ENCODE measurements at places on chromosomes 7 and 10. TPM values are rescaled to one million over a fixed set of nuclear protein-coding genes. Genes with fewer than 3 reads are reported as not detected.

The SEMA3C gene
- total RNA-seq: 388 TPM

The CYP26A1 gene
- total RNA-seq: 0.18 TPM

The POU6F2 gene
- not detected for total RNA-seq

The ATAD1 gene
- total RNA-seq: 31.5 TPM

The STEAP2 gene
- total RNA-seq: 2.6 TPM

The ATP6V0A4 gene
- not detected for total RNA-seq

The MRC1 gene
- not detected for total RNA-seq

The CUL2 gene
- total RNA-seq: 32.6 TPM

The HOXA5 gene
- 1.7 TPM for total RNA-seq

The GJD4 gene
- not detected for total RNA-seq

The KDM7A gene
- total RNA-seq: 1.2 TPM

The SCART1 gene
- total RNA-seq: under 0.01 TPM

The UTF1 gene
- total RNA-seq: not detected

The FOXP2 gene
- total RNA-seq: 0.53 TPM

The OR9A2 gene
- not detected for total RNA-seq

The NRP1 gene
- total RNA-seq: 221 TPM

The FRA10AC1 gene
- 3.7 TPM for total RNA-seq

The TMEM26 gene
- total RNA-seq: 0.18 TPM

The GLCCI1 gene
- total RNA-seq: 1.8 TPM

The OR6V1 gene
- total RNA-seq: not detected

The CPN1 gene
- not detected for total RNA-seq

The PON1 gene
- not detected for total RNA-seq

The OR6B1 gene
- total RNA-seq: not detected

The CPXM2 gene
- total RNA-seq: not detected

The MYL7 gene
- not detected for total RNA-seq

The CTAGE4 gene
- 0.71 TPM for total RNA-seq

The OPALIN gene
- not detected for total RNA-seq

The PDZD8 gene
- 11.8 TPM for total RNA-seq

The WNT8B gene
- total RNA-seq: not detected

The PRSS1 gene
- total RNA-seq: not detected

The MACROH2A2 gene
- 11.3 TPM for total RNA-seq

The COL28A1 gene
- under 0.01 TPM for total RNA-seq

The TAS2R41 gene
- total RNA-seq: not detected
